ENCODE measurements at places on chromosomes 1 and 21.

GRCh38 chr1:98288494-98288893 lies 367.7 kb upstream of the DPYD start:
- no peak for DNase-seq

DNA sequence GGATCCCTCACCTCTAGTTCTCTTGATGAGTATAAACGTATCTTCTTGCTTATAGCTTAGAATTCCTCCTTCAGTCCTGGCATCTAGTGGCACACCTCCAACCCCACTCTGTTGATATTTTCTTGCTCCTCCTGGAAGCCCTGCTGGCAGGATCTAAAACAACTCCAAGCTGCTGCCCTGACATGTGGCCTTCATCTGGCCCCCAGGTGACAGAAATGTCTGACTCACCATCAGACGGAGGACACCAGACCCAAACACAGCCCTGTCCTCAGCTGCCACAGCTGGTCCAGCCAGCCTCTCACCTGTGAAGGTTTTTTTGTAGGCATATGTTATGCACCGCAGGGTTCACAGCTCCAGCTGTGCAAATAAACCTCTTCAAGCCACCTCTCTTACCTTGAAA lies 53.4 kb downstream of the KRTAP19-8 start:
- DNase-seq = no peak

DNA sequence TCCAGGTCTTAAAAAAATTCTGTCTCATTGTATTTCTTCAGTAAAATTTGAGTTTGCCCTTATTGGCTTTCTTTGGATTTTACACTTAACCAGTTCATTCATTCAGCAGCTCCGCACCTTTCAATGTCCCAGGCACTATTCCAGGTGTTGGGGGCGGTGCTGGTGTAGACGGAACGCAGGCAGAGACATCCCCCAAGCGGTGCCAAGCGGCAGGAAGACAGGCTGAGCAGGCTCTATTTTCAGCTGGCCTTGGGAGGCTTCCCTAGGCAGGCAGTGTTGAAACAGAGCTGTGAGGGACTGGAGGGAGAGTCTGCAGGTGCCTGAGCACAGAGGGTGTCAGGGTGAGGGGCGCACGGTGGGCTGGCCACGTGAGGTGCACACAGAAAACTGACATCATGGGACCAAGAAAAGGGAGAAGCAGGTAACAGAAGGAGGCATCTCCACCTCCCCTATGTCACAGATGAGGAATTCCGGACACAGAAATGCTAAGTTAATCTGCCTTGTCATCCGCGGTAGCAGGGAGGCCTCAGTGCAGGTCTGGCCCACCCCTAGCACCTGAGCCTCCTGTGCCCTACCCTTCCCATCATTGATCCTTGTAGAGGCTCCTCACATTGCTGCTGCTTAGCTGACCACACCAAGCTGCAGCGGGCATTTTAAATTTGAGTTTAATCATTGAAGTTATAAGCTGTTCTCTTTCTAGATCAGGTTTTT lies 40.8 kb downstream of the SLC37A1 start:
- no peak for DNase-seq

DNA sequence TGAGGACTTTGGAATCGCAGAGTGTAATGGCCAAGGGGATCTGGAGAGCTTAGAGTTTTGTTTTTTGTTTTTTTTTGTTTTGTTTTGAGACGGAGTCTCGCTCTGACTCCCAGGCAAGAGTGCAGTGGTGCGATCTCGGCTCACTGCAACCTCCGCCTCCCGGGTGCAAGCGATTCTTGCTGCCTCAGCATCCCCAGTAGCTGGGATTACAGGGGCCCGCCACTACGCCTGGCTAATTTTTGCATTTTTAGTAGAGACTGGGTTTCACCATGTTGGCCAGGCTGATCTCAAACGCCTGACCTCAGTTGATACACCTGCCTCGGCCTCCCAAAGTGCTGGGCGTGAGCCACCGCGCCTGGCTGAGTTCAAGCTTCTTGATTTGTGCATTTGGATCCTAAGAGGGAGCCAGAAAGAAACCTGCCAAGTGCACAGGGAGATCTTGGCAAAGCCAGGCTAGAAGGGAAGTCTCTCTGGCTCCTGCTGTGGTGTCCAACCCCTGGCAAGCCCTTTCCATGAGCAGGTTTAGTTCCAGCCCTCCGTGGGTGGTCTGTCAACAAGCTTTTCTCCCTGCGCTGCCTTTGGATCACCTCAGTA lies 852 bp downstream of the FAAH start:
- DNase-seq = no peak

DNA sequence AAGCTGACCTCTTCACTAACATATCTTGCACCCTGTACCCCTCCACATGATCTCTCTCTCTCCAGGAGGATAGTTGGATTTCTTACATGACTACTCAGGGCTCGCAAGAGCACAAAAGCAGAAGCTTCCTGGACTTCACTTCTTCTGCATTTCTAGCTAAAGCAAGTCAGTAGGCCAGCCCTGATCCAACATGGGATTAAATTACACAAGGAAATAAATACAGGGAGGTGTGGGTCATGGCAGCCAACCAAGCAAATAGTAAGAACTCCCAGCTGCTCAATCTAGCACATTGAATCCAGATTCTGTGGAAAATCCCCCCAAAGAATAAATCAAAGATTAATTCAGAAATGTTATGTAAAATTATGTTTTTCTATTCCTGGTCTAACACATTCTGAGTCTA lies 33.3 kb downstream of the KLHDC7A start:
- no peak for DNase-seq

- DNase-seq = no peak
These were observed 14.3 kb downstream of the RNF207 start for GRCh38 chr1:6220236-6220635.

- no peak for DNase-seq
These were observed 365.5 kb downstream of the KCTD3 start for GRCh38 chr1:215932558-215932957.

DNA sequence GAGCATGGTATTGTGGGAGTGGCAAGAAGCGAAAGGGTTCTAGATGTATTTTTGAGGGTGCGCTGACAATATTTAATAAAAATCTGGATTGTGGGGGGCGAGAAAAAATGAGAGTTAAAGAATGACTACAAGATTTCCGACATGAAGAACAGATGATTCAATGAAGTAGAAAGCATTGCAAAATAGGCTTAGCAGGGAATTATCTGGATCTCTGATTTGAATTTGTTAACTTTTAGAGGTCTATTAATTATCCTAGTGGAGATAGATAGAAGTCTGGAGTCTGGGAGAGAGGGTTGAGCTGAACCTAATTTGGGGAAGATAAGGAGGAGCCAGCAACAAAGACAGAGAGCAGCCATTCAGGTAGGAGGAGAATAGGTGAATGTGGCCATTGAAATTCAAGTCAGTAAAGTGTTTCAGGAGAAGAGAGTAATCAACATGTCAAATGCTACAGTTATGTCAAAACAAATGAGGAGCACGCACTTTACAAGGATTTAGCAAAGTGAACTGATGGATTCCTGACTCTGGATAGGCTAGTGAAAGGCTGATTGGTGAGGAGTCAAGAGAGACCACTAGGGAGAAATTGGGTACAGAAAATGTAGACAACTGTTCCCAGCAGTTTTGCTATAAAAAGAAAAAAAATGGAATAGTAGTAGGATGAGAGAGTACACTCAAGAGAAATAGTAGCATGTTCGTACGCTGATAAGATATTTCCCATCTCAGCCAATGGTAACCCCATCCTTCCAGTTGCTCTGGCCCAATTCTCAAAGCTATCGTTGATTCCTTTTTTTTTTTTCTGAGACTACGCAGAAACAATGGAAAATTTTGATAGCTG lies 393.2 kb upstream of the CXADR start:
- DNase-seq = no peak

GRCh38 chr1:85314726-85315125 lies 38.3 kb upstream of the BCL10 start:
- no peak for DNase-seq

DNA sequence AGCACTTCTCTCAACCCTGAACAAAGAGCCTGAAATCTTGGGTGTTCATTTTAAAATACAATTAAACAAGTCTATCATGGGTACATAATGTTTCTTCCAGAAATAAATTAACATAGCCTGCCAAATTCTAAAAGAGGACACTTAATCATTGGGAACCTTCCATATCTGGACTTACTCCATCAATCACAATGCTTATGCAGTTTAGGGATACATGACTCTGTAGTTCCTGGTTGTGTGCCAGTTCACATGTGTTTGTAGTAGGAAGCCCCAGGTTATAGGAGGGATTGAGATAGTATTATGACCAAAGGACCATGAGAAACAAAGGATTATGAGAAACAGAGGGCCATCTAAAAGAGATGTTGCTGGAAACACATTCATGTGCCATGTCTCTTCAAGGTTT lies 19.1 kb upstream of the DAB1 start:
- no peak for DNase-seq

GRCh38 chr1:51285055-51285454 lies 45.3 kb downstream of the TTC39A start:
- no peak for DNase-seq

GRCh38 chr1:93685918-93686317 lies 4.3 kb upstream of the BCAR3 start:
- no peak for DNase-seq

DNA sequence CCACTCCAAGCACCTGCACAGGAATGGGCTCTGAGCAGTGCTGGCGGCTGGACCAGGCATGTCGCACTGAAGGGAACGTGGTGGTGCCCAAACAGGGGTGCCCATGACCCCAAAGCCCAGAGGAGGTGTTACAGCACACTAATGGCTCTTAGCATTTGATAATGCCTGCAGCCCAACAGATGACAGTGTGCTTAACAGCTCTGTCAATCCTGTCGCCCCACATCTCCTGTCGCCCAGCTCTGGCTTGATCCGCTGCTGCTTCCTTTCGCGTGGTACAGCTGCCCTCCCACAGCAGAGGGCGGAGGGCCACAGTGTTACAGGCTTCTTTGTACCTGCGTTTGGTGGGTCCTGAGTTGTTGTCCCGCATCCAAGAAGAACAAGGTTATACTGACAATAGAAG lies 32.2 kb upstream of the CR1L start:
- no peak for DNase-seq

- no peak for DNase-seq
These were observed 1554.8 kb downstream of the KCNT2 start for GRCh38 chr1:195053478-195053877.

DNA sequence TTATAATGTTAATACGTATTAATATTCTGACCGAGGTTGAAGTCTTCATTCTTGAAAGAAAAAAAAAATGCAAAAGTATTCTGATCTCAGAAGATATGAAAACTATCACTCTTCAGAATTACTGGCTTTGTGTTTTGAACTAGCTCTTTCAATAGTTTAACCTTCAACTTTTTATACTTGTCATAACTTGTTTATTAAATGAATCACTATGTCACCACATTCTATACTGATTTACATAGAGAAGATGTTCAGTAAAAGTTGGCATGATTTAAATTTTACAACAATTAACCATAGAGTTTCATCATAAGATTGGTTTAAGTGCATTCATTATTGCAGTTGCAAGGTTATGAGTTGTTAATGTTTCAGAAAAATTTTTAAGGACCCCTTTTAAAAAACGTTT lies 57.3 kb downstream of the HS2ST1 start:
- no peak for DNase-seq

DNA sequence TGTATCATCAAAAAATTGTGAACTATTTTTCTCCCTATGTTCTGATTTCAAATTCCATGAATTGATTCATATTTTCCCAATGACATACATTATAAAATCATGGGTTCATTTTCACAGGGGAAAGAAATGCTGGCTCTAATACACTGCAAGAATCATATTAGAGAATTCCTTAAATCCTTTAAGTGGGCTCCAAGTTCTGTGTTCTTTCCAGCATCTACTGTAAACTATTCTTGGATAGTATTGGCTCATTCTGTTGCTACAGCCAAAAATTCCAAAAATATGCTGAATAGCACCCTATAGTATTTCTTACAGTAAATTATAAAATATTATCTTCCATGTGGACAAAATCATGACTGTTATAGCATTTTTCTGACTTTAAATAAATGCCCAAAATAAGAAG lies 19.0 kb upstream of the C1orf105 start:
- DNase-seq = no peak

DNA sequence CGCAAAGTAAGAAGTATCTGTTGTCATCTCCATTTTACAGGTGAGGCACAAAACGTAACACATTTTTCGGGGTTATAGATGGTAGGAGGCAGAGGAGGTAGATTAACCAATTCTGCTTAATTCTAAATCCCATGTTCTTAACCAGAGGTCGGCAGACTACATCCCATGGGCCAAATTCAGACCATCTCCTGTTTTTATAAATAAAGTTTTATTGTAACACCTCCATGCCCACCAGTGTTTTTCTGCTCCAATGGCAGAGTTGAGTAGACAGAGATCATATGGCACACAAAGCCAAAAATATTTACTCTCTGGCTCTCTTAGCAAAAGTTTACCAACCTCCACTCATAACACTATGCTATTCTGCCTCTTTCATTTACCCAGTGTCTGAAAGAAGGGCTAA lies 30.9 kb downstream of the FHAD1 start:
- no peak for DNase-seq

GRCh38 chr1:48661726-48662463 lies 114.8 kb downstream of the BEND5 start:
- DNase-seq = no peak

DNA sequence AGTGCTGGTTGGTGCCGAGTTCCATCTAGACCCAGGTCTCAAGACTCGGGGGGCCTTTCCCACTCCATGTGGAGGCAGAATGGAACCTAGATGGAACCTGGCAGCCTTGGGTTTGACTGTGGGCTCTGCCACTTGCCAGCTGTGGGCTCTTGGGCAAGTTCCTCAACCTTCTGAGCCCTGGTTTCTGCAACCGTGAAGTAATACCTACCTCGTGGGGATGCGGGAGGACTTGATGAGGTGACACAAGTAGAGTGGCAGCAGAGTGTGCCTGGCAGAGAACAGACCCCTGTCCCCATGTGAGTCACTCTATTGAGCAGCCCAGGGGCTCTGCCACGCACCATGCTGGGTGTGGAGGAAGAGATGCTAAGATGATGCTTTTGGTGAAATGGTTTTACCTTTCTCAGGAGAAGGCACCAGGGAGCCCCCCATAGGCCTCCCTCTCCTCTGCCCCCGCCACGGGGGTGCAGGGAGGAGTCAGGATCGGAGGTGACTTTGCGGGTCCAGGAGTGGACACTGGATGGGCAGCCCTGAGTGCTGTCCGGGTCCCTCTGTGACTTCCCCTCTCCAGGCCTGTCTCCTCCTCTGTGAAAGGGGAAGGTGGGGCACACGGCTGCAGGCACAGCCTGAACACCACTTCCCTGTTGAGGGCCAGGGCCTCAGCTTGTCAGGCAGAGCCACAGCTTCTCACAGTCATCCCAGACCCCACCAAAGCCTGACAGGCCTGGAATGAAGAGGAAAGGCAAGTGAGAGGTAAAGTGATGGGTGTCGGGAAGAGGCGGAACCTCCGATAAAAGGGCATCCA lies 36.7 kb upstream of the EDN2 start:
- DNase-seq = no peak

GRCh38 chr1:67144696-67145095 lies 9.9 kb upstream of the C1orf141 start:
- DNase-seq = peak; percentile 13

DNA sequence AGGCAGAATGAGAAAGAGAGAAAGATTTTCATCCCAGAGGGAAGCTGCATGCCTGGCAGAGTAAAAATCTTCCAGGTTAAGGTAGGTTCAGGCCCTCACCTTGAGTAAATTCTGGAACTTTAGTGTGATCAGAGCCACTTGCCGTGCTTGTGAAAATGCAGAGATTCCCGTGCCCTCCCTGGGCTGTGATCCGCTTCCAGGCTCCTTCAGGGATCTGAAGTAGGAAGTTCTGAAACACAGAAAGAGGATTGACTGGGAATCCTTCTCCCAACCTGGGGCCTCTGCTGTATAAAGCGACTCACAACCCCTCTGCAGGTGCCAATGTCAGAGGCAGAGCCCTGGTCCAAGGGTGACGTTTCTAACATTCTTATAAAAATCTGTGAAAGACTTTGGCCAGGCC lies 26.6 kb downstream of the NUAK2 start:
- no peak for DNase-seq
